ENCODE measurements at places on chromosomes 6 and 20. TPM values are rescaled to one million over a fixed set of nuclear protein-coding genes. Genes with fewer than 3 reads are reported as not detected.

DNA sequence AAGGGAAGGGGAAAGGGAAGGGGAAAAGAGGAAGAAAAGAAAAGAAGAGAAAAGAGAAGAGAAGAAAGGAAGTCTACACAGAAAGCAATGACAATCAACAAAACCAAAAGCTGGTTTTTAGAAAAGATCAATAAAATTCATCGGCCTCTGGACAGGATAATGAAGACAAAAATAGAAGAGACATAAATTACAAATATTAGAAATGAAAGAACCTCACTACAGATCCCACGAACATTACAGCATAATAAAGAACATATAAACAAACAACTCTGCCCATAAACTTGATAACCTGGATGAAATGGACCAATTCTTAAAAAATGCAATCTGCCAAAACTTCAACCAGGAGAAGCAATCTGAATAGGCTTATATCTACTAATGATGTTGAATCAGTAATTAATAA, 20.7 kb upstream of the ASF1A start:
- no peak for DNase-seq

GRCh38 chr20:50541606-50542041, 31.4 kb downstream of the PTPN1 start:
- DNase-seq = no peak

The GMPR gene
- 32.3 TPM for total RNA-seq

GRCh38 chr6:75424618-75425548, 68.7 kb downstream of the FILIP1 start:
- DNase-seq = no peak

The BPIFB1 gene
- not detected for total RNA-seq

- no peak for DNase-seq
Observed at GRCh38 chr20:13644010-13644409, 5.3 kb upstream of the TASP1 start.

Measured in pulmonary artery endothelial cell (primary cell).